ENCODE measurements at places on chromosomes 2 and 18.
A peak's percentile ranks its signal among the peaks of the same experiment; 100 is the strongest.

GRCh38 chr2:218022851-218023530 is 20.2 kb upstream of the TNS1 start:
- peak; percentile 1 for DNase-seq

GRCh38 chr2:214232271-214232670 is 178.6 kb upstream of the VWC2L start:
- no peak for DNase-seq

GRCh38 chr18:70640336-70640887 is 351.6 kb downstream of the SOCS6 start:
- DNase-seq: no peak

- no peak for DNase-seq
These were observed 477.5 kb downstream of the SLC4A3 start for GRCh38 chr2:220104871-220105351.

DNA sequence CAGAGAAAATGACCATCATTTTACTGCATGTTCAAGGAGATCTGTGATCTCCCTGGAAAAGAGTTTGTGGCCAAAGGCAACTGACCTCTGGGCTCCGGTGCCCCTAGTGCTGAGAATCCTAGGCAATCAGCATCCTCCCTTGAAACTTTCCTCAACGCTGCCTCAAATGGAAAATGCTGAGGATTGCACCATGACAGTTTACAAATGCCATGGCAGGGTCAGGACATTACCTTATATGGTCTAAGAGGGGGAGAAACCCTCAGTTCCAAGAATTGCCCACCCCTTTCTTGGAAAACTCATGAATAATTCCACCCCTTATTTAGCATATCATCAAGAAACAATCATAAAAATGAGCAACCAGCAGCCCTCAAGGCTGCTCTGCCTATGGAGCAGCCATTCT is 48.3 kb downstream of the ALPK2 start:
- no peak for DNase-seq

- DNase-seq: no peak
These were observed 1853.6 kb upstream of the LRRTM1 start for GRCh38 chr2:82158150-82158549.

- DNase-seq: no peak
These were observed 54.7 kb downstream of the THADA start for GRCh38 chr2:43541165-43541564.

DNA sequence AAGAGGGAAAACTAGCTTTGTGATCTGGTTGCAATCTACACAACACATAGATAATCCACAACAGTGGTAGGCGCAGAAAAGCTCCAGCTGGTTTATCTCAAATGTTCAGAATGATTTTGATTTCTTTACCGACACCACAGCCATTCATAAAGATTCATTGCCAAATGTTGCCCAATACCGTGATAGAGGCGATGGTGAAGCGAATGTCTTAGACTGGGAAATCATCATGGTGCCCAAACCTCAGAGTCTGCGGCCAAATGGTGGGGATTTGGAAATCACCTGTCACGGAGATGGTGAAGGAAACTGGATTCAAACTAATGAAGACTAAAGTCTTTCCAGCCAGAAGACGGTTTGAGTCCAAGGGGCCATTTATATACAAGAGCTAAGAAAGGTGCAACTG is 48.5 kb upstream of the CCDC150 start:
- DNase-seq: no peak

- no peak for DNase-seq
These were observed 19.6 kb upstream of the IL37 start for GRCh38 chr2:112891385-112891831.

Measured in body of pancreas (tissue), 4 donors.